ENCODE measurements at places on chromosomes 2 and 18.

- DNase-seq = no peak
- no peak overlapping the region for H3K4me3 ChIP-seq
- H3K27ac ChIP-seq = peak overlapping the region; percentile 86
- H3K36me3 ChIP-seq = no peaks in the 10 kb centered on the region
- peaks cover 6% of the 10 kb centered on the region for H3K4me1 ChIP-seq
Measured at GRCh38 chr18:13138420-13139139, 80.0 kb upstream of the LDLRAD4 start.

GRCh38 chr2:66576311-66576560 lies 141.3 kb downstream of the MEIS1 start:
- H3K27ac ChIP-seq = no peak overlapping the region
- H3K36me3 ChIP-seq = no peaks in the 10 kb centered on the region
- H3K4me3 ChIP-seq = no peak overlapping the region
- peaks cover 34% of the 10 kb centered on the region for H3K4me1 ChIP-seq

DNA sequence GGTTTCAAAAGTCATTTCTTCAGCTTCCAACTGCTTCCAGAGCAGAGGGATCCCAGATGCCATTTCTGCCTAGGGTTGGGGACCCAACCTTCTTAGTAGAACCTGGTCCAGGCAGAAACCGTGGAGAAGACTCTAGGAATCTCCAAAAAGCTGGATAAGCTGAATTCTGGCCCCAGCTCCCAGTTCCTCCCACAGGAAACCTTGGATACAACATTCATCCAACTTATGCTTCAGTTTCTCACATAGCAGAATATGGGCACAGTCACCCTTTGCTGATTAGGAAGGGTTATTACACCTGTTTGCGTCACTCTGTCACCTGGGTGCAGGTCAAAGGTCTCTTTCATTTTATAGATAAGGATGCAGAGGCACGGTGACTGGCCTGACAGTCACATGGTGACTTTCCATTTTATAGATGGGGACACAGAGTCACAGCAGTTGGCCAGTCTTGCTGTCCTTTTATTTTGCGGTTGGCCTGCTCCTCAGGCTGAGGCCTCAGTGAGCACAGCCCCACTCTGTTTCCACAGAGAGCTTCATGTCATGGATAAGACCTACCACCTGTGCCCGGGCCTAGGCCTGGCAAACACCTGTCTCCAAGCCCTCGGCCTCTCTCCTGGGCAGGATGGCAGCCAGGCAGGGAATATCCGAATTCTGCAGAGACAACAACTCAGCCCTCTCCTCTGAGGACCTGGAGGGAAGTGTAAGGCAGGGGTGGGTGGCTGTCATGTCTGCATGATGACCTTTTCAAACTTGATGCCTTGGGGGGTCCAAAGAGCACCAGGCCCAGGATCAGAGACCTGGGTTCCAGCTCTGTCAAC lies 148.8 kb downstream of the SMAD7 start:
- DNase-seq = no peak
- H3K4me3 ChIP-seq = no peak overlapping the region
- H3K27me3 ChIP-seq = no peaks in the 10 kb centered on the region
- H3K4me1 ChIP-seq = peaks cover 30% of the 10 kb centered on the region
- H3K27ac ChIP-seq = no peak overlapping the region

DNA sequence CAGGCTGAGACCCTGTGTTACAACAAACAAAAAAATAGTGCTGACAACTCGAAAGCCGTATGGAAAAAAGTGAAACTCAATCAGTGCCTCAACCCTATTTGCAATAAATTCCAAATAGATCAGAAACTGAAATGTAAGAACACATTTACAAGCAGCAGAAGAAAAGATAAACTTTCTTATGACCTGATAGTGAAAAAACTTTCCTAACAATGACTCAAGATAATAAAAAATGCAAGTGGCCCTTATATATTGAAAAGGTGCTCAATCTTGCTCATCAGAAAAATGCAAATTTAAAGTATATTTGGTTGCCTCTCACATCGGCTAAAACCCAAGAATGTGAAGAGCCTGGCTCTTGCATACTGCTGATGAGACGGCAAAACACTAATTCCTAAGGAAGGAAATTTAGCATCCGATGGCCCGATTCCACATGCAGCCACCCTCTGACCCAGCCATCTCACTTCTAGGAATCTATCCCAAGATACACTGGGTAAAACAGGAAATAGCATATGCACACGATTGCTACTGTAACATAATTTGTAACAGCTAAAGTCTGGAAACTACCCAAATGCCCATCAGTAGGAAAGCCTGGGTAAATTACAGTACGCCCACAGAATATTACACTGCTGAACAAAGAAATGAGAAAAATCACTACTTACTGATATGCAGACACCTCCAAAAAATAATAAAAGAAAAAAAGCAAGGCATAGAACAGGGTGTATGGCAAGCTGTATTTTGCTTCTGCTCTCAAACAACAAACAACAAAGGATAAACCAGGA lies 56.8 kb downstream of the HDLBP start:
- no peaks in the 10 kb centered on the region for H3K27me3 ChIP-seq
- H3K4me1 ChIP-seq = no peaks in the 10 kb centered on the region

Measured in B cell (primary cell).